Activated gamma-delta T cell (primary cell): ENCODE measurements at places on chromosomes 11 and 22.

- DNase-seq: no peak
These were observed 680.1 kb downstream of the DLG2 start for GRCh38 chr11:84947070-84947469.

- DNase-seq: no peak
These were observed 203.7 kb downstream of the NELL1 start for GRCh38 chr11:20873054-20873453.

GRCh38 chr11:11724994-11725393 lies 103.2 kb upstream of the GALNT18 start:
- no peak for DNase-seq

DNA sequence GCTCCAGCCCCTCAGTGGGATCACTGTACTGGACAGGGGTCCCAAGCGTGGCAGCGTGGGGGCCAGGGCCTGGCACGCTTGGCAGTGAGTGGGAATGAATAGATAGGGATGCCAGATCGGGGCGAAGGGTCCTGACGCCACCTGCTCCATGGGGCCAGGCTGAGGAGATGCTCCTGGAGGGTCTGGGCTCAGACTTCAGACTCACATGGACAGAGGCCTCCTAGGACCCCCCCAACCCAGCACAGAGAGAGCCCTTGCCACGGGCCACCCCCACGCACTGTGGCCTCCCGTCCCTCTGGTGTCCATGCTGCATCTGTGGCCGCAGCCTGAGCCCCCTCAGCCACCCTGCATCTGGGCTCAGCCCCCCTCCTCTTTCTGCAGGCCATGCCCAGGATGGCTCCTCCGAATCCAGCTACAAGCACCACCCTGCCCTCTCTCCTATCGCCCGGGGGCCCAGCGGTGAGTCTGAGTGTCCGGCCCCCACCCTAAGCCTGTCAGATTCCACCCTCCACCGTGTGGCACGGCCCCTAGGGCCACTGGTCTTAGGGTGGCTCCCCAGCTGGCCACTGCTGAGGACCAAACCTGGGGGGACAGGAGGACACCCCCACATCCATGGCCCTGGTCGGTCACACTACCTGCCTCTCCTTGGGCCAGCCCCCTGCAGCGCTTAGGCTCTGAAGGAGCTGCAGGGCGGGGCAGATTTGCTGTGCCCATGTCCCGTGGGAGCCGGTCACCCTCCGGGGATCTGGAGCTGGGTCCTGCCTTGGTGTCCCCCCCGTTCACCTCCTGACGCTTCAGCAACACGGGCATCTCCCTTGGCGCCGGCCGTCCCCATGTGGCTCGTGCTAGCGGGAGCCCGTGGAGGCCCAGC lies 2.7 kb downstream of the MUC5AC start:
- no peak for DNase-seq

- DNase-seq: no peak
These were observed 187.8 kb upstream of the ISX start for GRCh38 chr22:34878171-34878570.

- no peak for DNase-seq
These were observed 258.3 kb downstream of the ETS1 start for GRCh38 chr11:128328955-128329551.

DNA sequence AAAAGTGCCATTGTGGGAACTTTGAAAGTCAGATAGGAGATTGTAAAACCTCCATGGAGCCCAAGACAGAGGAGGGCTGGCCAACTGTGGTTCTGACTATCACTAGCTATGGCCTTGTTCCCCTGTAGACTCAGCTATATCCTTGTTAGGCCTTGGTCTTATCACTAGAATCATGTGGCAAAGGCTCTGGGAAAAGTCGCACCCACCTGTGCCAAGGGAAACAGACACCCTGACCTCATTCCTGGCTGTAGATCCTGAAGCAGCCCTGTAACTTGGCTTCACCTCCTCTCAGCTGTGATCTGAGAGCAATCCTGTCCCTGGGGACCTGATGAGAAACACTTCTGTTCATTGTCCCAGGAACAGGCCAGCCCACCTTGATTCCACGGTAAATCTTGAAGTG lies 566.2 kb downstream of the TMEM135 start:
- no peak for DNase-seq

DNA sequence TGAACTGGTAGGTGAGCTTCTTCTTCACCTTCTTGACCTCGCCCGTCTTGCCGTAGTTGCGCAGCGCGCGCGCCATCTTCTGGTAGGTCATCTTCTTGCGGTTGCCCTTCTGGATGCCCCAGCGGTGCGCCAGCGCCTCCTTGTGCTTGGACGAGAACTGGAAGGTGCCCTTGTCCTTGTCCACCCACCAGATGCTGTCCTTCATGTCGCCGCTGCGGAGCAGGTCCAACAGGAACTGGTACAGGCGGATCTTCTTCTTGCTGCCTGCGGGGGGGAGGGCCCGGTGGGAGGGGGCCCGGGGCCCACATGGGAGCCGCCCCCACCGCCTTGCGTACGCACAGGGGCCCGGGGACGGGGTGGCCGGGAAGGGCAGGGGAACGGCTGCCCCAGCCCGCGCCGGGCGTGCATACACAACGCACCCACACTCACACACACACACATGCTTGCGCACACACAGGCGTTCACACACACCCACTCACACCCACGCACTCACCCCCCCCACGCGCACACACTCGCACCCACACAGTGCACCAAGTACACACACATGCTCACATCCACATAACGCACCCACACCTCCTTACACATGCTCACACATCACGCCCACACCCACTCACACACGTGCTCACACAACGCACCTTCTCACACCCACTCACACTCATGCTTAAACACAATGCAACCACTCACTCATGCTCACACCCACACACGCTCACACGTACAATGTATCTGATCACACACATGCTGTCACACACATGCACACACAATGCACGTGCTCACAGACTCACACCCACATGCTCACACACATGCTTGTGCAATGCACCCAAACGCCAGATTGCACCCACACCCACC lies 3.0 kb upstream of the MYBPC3 start:
- DNase-seq: no peak

GRCh38 chr11:45459491-45459890 lies 173.3 kb upstream of the SYT13 start:
- no peak for DNase-seq

- DNase-seq: no peak
These were observed 4.1 kb downstream of the BEST1 start for GRCh38 chr11:61954106-61954850.

DNA sequence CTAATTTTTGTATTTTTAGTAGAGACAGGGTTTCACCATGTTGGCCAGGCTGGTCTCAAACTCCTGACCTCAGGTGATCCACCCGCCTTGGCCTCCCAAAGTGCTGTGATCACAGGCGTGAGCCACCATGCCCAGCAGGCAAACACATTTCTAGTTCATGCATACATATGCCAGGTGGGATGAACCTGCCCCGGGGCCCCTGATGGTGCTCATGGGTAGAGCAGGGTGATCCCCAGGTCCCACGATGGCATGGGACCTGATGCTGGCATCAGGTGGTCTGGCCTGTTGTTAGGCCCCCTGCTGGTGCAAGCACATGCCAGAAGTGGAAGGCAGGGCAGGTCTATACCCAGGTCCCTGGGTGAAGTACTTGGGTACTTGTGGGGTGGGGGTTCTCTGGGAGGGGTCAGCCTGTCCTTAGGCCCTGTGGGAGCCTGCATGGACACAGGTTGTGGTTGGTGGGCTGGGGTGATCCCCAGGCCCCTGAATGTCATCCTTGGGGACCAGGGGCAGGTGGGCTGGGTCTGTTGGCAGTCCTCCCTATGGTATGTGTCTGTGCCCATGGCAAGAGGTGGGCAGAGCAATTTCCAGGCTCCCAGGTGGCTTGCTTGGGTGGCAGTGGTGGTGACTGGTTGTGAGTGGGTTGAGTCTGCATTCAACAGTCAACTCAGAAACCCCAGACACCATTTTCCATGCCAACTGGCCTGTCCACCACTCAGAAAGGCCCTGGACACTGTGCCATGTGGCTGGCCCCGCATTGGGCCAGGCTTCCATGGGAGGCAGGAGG lies 9.6 kb upstream of the RGL4 start:
- DNase-seq: no peak

DNA sequence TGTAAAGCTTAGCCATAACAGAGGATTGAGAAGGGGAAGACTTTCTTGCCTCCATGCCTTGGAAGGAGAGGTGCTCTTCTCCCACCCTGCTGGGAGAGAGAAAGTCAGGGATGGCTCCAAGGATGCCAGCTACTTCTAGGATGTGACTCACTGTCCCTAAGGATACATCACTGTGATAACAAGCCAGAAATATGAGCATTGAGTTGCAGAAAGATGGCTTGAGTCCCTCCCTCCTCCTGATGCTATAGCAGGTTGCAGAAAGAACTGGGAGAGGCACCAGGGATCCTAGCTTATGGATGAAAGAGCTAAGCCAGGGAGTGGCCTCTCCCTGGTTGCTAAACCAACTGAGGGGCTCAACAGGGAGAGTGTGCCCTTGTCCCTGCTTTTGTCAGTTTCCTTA lies 27.8 kb upstream of the FJX1 start:
- DNase-seq: no peak

DNA sequence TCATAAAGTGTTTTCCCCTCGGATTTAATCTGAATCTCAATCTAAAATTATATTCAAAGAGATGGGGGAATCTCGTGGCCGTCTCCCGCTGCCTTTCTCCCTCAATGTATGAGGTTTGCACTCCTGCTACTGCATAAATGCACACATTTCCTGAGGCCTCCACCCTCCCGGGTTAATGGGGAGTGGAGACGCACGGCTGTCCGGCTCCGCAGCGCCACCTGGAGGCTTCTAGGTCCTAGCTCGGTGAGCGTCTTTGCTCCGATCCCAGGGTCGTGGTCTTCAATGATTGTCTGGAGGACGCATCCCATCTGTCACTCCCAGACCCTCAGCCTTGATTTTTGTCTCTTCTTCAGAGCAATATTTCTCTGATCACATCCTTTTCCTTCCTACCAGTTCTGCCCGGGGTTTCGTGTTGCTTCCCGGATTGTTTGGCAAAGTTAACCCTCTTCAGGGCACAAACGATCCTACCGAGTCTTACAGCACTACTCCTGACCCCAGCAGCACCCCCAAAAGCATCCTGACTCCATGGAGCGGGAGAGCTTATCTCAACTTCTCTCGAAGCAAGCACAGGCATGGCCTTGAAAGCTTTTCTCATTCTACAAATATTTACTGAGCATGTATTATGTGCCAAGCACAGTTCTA lies at the start of gene LMO1:
Gene LMO1, minus strand, starts transcription at position 110 of the 642 bp plus-strand sequence. CDS start 516 bp downstream, outside the sequence.
- no peak for DNase-seq

DNA sequence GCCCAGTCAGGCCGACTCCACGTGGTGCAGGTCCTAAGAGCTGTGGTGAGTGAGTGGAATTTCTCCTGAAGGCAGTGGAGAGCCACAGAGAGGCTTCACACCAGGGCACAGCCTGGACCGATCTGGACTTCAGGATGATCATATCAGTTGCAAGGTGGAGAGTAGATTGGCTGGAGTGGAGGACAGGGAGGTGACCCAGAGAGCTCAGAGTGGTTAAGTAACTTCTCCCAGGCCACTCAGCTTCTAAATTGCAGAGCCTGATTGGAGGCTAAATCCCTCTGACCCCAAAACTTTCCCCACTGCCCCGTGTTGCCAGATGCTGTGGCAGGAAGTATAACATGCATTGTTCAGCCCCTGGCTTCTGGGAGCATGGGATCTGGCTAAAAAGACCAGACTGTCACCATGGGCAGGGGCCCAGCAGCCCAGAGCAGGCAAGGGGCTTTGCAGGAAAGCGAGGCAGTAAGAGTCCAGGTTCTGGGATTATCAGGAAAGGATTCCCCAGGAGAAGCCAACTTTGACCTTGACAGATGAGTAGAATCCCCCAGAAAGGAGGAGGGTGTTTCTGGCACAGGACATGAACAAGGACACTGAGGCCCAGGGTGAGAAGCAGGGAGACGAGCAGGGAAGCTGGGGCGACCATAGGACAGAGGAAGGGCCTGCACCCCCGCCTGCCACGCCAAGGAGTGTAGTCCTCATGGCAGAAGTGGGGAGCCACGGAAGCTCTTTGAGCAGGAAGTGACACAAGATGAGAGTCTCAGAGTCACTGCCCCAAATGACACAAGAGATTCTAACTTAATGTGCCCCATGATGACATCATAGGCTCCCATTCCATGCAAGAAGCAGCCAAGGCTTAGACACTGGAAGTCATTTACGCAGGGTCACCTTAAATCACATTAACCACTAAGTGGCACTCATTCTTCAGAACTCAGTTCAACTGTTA lies 4.8 kb downstream of the SLC35C1 start:
- no peak for DNase-seq

- no peak for DNase-seq
These were observed 8.9 kb downstream of the SCGB1A1 start for GRCh38 chr11:62427630-62428233.

DNA sequence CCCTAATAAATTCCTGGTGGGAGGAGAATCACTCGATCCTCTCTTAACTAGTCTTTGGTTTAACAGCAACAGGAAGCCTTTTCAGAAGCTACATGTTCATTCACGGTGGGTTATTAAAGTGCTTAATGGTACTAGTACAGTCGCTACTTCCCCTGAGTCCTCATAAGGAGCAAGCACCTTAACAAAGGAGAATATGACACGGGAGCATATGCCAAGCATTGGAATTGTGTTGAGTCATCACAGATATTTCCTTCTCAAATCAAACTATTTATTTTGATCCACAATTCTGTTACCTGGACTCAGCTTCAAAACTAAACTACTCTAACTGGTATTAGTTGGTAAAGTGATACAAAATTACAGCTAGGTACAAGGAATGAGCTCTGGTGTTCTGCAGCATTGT lies 177.5 kb upstream of the CTSC start:
- no peak for DNase-seq

DNA sequence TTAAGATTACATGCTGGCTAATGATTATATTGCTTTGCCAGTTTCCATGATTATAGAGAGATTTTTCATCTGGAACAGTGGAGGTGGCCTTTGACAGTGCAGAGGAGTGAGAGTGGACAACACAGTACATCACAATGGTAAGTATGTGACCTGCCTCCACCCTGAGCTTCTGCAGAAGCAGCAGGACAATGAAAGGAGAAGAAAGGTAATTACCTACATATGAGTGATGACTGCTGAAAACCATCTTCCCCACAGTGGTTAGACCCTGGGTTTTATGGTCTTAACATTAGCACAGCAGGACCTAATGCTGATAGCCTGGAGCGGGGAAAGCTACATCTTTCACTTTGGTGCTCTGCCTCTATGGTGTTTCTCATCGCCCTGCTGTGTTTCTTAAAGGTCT lies 454.7 kb upstream of the DDI1 start:
- DNase-seq: no peak

DNA sequence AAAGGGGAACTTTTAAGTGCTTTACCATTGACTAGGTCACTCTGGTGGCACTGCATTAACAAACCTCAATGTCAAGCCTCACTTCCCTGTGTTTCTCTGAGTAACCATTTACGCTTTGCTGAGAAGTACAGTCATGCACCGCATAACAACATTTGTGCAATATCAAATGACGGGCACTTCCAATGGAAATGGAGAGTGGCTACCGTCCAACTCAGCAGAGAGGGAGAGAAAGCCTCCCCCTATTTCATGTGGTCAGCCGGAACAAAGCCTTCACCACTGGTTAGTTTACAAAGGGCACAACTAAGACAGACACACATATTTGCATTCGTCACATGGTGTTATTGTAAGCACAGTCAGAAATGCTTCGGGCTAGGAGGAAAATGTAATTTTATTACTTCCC lies 117.3 kb downstream of the RASSF10 start:
- DNase-seq: no peak
